ENCODE measurements at places on chromosomes 5 and 9.

- DNase-seq, result no peak
These were observed 154.8 kb downstream of the ADAMTS6 start for GRCh38 chr5:65326922-65327321.

- no peak for DNase-seq
These were observed 88.7 kb downstream of the GPBP1 start for GRCh38 chr5:57262541-57262940.

DNA sequence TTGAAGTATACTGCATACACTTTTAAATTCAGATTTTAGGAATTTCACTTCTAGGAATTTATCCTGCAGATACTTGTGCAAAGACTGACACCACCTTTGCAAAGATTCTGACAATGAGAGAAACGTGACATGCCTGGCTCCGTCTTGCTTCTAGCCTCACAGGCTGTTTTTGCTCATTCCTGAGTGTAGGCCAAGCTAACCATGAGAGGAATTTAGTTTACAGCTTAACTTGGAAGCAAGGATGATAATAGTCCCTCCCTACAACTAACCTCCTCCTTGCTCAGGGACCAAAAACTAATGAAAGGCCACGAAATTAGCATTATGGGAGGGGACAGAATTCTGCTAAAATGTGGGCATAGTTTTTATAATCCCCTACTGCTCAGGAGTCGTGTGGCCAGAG is 31.1 kb downstream of the C5orf22 start:
- no peak for DNase-seq

DNA sequence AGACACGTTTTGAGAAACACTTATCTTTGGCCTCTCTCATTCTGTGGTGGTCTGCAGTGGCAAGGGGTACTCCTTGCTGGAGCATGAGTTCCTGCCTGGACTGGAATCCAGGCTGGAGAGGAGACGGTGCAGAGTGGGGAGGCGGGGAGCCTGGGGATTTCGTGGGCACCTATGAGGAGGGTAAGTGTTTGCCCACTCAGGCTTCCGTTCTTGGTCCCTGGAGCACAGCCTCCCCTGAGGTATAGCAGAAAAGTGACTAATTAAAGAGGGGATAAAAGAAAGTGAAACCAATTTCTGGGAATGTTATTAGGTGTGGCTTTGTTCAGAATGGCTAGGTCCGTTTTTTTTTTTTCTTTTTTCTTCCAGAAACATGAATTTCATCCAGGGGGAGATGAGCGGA is 90.8 kb downstream of the ARHGAP26 start:
- DNase-seq, result no peak

GRCh38 chr5:165079389-165079788 is 1574.0 kb downstream of the MAT2B start:
- no peak for DNase-seq

DNA sequence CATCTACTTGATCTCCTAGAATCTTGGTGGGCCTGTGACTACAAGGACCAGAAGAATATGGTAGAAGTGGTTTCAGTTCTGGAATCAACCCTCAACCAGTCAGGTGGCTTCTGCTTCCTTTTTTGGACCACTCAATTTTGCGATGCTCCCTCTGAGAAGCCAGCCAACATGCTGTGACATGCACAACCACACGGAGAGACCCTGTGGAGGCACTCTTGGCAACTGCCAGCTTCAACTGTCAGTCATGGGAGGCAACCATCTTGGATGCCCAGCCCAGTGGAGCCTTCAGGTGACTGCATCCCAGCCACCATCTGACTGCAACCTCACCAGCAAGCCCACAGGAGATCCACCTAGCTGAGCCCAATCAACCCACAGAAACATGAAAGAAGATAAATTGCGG is 137.3 kb downstream of the FAM114A2 start:
- no peak for DNase-seq

- no peak for DNase-seq
These were observed 176.0 kb upstream of the TLE4 start for GRCh38 chr9:79395755-79396154.

GRCh38 chr9:72971411-72971810 is 18.6 kb upstream of the ALDH1A1 start:
- DNase-seq, result no peak

DNA sequence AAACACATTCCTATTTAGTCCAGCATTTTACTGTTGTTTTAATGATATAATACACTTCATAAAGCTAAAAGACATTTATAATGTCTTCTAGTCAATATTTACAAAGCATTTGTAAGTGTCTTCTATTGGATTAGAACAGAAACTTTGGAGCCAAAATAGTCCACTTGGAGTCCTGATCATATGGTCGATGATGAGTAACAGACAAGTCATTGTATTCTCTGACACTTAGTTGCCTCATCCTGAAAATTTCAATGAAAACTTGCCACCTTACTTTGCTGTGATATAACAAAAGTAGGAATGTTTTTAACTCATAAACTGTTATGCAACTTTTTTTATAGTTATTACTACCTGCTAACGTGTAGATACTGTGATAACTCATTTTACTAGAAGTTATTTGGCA is 132.5 kb downstream of the GABRB2 start:
- no peak for DNase-seq

- DNase-seq, result no peak
These were observed 1436.0 kb upstream of the NUDT12 start for GRCh38 chr5:104998572-104998971.

- peak; percentile 10 for DNase-seq
These were observed 24.3 kb upstream of the PTGES start for GRCh38 chr9:129776938-129777768.

- peak; percentile 45 for DNase-seq
These were observed 31.6 kb downstream of the TNFSF8 start for GRCh38 chr9:114898741-114899140.

DNA sequence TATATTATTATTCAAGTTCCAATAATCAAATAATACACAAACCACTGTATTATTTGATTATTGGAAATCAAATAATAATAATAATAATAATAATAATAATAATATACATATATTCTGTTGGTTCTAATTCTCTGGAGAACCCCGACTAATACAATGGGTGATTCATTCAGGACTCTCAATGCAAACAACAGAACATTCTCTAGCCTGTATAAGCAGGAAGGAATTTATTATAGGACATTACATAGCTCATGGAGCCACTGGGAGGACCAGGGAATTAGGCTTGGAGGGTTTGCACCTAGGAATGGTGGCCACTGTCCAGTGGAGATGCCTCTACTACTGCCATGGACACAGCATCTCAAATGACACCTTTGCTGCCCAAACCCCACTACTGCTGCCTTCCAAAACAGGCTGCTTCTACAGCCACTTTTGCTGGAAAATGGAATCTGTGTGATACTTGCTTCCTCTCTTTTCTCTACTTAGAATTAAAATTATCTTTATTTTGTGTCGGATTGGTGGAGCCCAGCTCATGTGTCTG is 25.9 kb downstream of the PTGS1 start:
- DNase-seq, result no peak

- DNase-seq, result no peak
These were observed 7.1 kb downstream of the GTF3C5 start for GRCh38 chr9:133037775-133038515.

GRCh38 chr9:17019398-17019797 is 115.4 kb upstream of the CNTLN start:
- no peak for DNase-seq

DNA sequence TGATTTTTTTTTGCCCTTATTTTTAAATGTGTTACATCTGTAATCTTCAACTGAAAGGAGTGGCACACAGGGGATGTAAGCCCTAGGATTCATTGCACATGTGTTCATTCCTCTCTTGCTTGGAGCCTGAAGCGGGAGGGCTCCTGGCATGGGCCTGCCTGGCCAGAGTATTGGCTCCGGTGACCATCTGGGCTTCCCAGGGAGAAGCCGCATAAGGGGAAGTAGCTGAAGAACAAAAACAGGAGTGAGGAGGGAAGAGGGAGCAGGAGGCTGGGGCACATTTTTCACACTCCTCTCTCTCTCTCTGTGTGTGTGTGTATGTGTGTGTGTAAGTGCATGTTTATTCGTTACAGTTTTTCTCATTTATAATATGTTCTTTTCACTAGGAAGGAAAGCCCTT is 269.9 kb downstream of the PRR16 start:
- no peak for DNase-seq

DNA sequence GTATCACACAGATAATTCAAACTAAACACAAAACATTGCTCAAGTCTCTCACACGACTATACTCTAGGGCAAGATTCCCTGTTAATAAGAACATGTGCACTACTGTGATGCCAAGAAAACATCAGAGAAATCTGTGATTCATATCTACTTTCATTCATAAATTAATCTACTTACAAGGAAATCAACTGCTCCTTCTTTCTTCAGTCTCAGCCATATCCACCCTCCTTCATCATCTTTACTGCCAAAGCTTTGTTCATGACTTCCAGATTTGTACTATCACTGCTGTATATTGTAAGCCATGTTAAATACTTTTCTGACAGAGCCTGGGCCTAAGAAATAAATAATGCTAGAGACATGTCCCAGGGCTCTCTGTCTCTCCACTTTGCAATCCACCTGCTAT is 35.1 kb downstream of the CTNNAL1 start:
- DNase-seq, result no peak

GRCh38 chr9:126461029-126461428 is 134.4 kb downstream of the MVB12B start:
- no peak for DNase-seq
